ENCODE measurements at places on chromosomes 5 and 9. TPM values are rescaled to one million over a fixed set of nuclear protein-coding genes. Genes with fewer than 3 reads are reported as not detected.

The GMCL2 gene
- total RNA-seq = not detected

The ETF1 gene
- total RNA-seq = 219 TPM

The KIF4B gene
- 0.05 TPM for total RNA-seq

The ZNF879 gene
- 2.2 TPM for total RNA-seq

The ARSI gene
- not detected for total RNA-seq

The NRG2 gene
- not detected for total RNA-seq

The ELOVL7 gene
- 0.49 TPM for total RNA-seq

The IL9 gene
- total RNA-seq = 2.0 TPM

The DMGDH gene
- not detected for total RNA-seq

The TAF9 gene
- 60.0 TPM for total RNA-seq

The CCL28 gene
- total RNA-seq = 7.8 TPM

The ALDH1A1 gene
- not detected for total RNA-seq

The GRM6 gene
- total RNA-seq = not detected

The IFNE gene
- total RNA-seq = not detected

The IL13 gene
- 308 TPM for total RNA-seq

Measured in activated T-helper 1 cell treated with anti-CD3 and anti-CD28 coated beads, Interleukin-12 subunit alpha, Interleukin-12 subunit beta, Interleukin-2, Interleukin-4 antibody, amounts not matched to agents 30 ng/mL and 10 ng/mL and 1 ng/mL, durations not matched to agents 14 hours and 24 hours and 36 hours (primary cell).